ENCODE measurements at places on chromosomes 7 and 10. TPM values are rescaled to one million over a fixed set of nuclear protein-coding genes. Genes with fewer than 3 reads are reported as not detected.

DNA sequence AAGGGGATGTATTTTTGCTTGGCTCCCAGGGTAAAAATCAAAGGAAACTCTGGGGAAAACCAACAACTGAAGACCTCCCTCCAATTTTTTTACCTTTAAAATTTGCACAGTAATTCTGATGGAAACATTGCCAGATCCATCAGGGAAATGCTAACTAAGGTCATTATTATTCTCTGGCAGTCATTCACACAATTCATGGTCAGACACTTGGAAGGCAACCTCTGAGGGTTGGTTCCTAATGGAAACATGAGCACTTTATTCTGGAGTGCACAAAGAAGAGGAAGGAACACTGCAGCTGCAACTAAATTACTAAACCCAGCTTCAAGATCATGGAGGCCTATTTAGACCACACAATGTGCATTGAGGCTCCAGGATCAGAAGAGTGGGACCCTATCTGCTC is 34.2 kb downstream of the SRI start:
- DNase-seq = no peak
- H3K27me3 ChIP-seq = no peaks in the 10 kb centered on the region
- H3K4me1 ChIP-seq = no peaks in the 10 kb centered on the region
- H3K4me3 ChIP-seq = no peak overlapping the region

DNA sequence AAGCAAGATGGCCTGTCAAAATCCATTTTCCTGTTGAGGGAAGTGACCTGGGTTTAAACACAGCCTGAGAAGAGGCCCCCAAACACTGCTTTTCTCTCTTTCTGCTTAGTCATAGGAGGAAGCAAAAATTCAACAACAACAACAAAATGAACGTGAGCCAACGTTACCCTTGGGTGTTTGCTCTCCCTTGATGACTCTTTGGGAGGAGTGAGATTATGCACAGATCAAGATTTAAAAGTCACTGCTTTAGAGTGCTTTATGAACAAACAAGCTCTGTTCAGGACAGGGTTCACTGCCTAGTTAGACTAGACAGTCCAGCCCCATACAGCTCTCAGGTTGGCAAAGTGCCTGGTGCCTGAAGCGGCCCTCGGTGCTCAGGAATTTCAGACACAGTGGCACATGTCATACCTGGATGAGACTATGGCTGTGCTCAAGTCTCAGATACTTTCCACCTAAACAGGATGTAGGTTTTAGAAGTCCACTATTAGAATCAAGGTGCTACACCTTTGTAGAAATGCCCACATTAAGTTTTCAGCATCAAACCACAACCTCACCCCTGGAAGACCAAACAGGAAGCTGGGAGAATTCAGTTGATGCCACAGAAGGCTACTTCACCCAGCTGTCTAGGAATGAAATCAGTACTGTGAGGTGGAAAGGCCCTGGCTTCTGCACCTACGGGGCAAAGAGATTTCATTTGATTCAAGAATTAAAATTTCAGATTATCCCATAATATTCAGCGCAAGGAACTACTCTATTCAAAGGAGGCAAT is 38.7 kb downstream of the DENND11 start:
- H3K4me1 ChIP-seq = no peaks in the 10 kb centered on the region
- no peak overlapping the region for H3K4me3 ChIP-seq
- no peaks in the 10 kb centered on the region for H3K36me3 ChIP-seq
- no peak for DNase-seq
- no peak overlapping the region for H3K27ac ChIP-seq

DNA sequence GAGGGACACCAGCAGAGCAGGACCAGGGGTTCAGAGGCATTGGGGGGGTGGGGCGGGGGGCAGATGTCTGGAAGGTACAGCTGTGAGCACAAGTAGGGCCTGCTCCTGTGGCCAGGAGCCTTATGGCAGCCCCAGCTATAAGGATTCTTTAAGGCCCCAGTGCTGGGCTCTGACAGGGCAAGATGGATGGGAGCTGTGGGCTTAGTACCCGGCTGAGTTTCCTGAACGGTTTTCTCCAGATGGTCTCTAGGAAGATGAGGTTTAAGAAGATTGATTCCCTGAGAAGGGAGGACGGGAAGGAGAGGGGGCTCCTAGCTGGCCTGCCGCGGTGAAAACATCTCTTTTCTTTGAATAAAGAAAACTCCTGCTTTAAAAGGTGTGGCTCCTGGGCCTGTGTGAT is 30.1 kb upstream of the COMTD1 start:
- no peak overlapping the region for H3K27ac ChIP-seq
- no peaks in the 10 kb centered on the region for H3K27me3 ChIP-seq
- H3K36me3 ChIP-seq = no peaks in the 10 kb centered on the region
- no peak for DNase-seq

DNA sequence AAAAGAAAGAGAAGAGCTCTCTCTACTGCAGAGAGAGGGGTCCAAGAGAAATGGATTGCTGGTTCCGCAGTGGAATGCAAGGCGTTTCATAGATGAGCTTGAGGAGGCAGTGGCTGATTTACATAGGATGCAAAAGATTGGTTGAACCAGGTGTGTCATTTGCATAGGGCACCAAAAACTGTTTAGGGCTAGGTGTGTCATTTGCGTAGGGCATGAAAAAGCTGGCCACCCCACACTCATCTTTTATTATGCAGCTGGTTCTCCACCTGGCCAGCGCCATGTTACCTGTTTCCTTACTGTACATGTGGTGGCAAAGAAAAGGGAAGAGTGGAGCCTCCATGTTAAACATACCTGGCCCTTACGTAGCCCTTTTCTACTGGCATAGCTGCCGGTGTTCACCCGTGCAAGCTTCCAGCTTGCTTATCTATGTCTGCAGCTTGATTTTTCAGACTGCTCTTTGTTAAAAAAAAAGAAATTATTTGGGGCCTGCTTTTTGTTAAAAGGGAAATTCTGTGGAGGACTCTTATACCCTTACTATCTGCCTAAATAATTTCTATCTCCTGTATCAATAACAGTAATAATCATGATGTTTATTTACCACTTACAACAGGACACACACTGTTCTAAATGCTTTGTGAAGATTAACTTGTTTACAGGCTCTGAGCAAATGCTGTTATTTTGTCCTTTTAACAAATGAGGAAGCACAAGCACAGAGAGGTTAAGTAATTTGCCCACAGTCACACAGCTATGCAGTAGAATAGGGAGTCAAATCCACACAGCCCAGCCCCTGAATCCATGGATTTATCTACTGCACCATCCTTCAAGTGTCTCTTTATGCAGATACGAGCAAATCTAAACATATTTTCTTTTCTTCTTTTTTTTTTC is 33.3 kb downstream of the CASP7 start:
- H3K4me3 ChIP-seq = no peak overlapping the region
- no peaks in the 10 kb centered on the region for H3K27me3 ChIP-seq
- H3K27ac ChIP-seq = no peak overlapping the region
- H3K4me1 ChIP-seq = no peaks in the 10 kb centered on the region
- H3K36me3 ChIP-seq = peaks cover 5% of the 10 kb centered on the region

DNA sequence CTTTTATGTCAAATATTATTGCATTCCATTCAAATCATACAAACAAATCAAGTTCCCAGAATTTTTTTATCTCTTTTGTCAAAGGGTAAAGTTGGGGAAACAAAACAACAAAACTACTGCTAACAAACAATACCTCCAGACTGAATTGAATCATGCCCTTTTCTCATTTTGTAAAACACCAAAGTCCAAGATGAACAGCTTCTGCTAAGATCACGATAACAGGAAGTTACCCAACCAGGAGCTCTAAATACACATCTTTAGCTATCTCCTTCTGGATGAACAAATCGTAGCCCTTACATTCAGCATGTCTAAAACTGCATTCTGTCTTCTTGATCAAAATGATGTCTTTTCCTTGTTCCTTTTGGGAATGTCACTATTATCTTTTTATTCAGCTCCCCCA is 97.4 kb downstream of the CTTNBP2 start:
- no peak overlapping the region for H3K27ac ChIP-seq
- H3K36me3 ChIP-seq = no peaks in the 10 kb centered on the region
- no peak for DNase-seq
- no peak overlapping the region for H3K4me3 ChIP-seq
- H3K27me3 ChIP-seq = no peaks in the 10 kb centered on the region

- peak overlapping the region; percentile 94 for H3K27ac ChIP-seq
- H3K27me3 ChIP-seq = no peaks in the 10 kb centered on the region
- peak; percentile 22 for DNase-seq
These were observed 451 bp downstream of the SRRT start for GRCh38 chr7:100875356-100875751.

DNA sequence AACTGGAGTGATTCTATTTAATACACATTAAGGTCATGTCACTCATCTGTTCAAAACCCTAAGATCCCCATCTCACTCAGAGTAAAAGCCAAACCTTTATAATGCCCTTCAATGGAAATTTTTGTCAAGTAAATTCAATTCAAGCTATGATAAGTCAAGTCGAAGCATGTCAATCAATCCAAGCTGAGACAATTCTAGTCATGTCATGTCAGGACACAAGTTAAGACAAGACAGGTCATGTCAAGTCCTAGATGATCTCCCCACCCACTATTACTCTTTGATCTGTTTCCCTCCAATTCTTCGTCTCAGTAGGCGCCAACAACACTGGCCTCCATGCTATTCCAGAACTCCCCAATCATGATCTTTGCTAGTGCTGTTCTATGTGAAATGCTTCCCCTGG is 141.4 kb downstream of the MAGI2 start:
- H3K4me1 ChIP-seq = no peaks in the 10 kb centered on the region
- DNase-seq = no peak
- no peaks in the 10 kb centered on the region for H3K27me3 ChIP-seq
- H3K4me3 ChIP-seq = no peak overlapping the region
- H3K36me3 ChIP-seq = no peaks in the 10 kb centered on the region

The AS3MT gene
- 2.6 TPM for total RNA-seq
